ENCODE measurements at places on chromosomes 12 and 14.

GRCh38 chr14:69715725-69716477 is 51.0 kb upstream of the SRSF5 start:
- no peak for DNase-seq

- no peak for DNase-seq
Observed at GRCh38 chr14:102589761-102590290, 2.6 kb upstream of the RCOR1 start.

DNA sequence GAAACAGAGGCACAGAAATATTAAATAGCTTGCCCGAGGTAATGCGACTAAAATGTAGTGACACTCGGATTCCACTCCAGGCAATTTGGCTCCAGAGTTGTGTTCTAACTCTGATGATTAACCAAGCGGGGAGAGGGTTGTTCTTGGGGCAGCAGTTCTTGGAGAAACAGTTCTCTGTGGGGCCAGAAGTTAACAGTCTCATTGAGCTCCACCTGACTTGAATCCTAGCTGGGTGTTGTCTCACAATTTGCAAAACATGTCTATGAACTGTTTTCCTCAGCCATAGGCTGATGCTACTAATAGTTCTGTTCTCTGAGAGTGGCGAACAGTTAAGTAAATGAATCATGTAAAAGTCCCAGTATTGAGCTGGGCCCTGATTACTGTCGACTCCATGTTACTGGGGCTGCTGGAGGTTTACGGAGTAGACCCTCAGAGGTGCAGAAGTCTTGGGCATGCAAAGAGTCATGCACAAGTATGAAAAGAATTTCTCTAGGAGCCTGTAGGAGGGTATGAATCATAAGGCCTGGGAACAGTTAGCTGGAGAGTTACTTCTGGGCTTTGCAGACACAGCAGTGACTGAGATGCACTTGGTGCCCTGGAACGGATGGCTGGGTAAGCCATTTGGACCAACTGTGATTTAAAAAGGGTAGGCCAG is 15.4 kb upstream of the NIN start:
- DNase-seq: no peak

GRCh38 chr12:25670076-25671055 is 117.3 kb upstream of the LMNTD1 start:
- no peak for DNase-seq

DNA sequence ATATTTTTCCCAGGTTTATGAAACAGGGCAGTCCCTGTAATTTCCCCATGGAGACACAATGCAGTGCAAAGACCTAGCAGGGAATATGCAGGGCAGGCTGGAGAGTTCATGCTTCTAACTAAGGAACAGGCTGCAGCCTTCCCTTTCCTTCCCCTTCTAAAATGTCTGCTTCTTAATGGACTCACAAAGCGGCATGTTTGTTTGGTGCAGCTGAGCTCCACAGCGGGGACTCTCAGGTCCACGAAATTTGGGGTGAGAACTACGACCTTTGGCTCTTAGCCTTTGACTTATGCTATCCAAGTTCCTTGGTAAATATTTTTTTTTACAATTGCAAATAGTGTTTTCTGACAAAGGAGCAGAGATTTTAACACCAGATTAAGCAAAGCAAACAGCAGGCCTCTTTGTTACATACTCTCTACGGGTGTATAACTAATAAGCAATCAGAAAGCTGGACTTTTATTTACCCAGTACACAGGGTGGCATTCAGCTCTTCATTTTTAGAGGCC is 323.6 kb downstream of the ZFP36L1 start:
- no peak for DNase-seq

DNA sequence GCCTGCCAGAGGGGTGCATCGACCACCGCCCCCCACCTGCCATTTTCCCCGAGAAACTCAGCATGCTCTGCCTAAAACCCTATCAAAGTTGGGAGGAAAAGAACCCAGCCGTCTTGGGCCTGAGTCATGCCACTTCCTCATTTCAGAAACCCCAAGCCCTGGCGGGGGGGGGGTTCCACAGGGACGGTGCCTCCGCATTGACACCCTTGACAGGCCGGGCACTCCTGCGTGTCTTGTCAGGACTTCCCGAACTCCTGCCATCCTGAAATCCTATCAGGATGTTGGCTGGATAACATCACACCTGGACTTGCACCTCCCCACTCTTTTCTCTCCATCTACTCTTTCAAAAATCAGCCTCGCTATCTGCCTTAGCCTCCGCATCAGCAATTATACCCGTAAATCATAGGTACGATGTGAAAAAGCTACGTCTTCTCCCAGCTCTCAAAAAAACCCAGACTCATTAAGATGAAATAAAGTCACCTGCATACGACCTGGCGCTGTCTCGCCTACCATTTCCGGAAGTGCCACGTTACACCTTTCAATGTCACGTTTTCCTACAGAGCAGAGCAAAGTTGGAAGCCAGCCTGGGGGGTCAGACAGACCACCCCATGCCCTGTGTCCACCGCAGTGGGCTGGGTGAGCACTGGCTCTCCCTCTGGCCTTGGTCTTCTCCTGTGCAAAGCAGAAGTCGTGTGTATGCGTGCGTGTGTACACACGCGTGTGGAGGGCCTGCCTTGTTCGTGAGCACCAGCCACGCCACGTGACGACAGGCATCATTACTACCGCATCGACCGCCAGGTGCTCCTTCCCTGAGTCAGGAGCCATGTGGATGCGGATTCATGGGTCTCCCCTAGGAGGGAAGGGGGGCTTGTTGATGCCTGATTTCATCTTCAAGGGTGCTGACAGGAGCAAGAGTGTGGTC is 96.7 kb downstream of the RFLNA start:
- peak; percentile 56 for DNase-seq

DNA sequence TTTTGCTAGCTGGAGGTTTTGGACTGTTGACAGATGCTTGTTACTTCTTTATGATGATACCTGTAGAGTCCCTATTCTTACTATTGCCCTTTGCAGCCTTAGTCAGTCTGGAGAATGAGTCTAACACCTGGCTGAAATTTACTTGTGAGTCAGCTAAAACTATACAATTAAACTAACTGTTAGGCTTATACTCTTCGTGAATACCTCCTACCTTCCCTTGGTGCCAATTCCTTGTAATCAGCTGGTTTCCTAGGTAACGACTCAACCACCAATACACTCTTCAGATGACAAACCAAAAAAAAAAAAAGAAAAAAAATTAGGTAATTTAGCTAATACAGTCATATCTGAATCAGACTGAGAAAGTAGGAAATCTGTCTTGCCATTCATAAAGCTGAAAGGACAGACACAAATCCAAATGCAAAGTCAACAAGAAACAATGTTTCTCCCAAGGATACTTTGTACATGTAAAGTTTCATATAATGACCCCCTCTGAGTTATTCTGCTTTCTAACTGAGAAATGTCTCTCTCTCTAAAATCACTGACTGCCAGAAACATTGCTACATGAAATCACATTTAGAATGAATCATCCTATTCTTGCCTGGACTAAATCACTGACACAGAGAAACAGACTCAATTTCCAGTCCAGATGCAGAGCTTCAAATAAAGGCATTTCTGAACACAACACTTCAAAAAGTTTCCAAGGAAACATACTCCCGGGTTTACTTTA is 56.5 kb upstream of the CDKL1 start:
- peak; percentile 18 for DNase-seq

- DNase-seq: no peak
Observed at GRCh38 chr12:104602406-104602805, 145.7 kb downstream of the CHST11 start.

GRCh38 chr12:104975587-104976343 is 10.4 kb upstream of the NOPCHAP1 start:
- no peak for DNase-seq

DNA sequence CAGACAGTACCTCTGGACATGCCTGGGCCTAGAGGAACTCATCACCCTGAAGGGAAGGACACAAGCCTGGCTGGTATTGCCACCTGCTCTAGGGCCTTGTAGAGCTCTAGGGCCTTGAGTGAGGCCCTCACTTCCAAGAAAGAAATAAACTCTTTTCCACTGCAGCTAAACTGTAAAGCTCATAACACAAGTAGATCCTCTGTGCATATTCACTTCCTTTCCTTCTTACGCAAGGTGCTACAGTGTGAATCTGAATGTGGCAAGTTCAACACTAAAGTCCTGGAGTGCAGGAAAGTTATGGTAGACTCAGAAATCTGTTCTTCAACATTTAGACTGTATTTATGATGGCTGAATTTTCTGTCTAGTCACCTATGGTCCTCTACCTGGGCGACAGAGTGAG is 14.5 kb downstream of the RNASE3 start:
- no peak for DNase-seq

DNA sequence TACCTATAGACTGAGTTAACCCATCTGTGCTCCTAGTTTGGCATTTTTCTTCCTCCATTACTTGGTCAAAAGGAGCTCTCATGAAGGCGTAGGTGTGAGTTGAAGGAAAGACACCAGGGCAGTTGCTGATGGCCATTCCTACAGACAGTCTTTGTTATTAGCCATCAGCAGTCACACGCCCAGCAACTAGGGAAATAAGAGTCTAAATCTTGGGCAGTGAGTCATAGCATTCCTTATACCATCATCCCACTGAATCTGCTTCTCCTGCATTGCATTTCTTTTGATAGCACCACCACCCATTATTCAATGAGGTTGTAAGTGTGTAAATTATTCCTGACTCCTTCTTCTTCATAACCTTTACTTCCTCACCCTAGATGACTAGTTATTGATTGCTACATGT is 150.9 kb upstream of the IGF1 start:
- DNase-seq: no peak

GRCh38 chr12:62581288-62582064 is 114.8 kb downstream of the MON2 start:
- DNase-seq: peak; percentile 62

GRCh38 chr12:90250766-90251165 is 542.1 kb upstream of the ATP2B1 start:
- DNase-seq: no peak

DNA sequence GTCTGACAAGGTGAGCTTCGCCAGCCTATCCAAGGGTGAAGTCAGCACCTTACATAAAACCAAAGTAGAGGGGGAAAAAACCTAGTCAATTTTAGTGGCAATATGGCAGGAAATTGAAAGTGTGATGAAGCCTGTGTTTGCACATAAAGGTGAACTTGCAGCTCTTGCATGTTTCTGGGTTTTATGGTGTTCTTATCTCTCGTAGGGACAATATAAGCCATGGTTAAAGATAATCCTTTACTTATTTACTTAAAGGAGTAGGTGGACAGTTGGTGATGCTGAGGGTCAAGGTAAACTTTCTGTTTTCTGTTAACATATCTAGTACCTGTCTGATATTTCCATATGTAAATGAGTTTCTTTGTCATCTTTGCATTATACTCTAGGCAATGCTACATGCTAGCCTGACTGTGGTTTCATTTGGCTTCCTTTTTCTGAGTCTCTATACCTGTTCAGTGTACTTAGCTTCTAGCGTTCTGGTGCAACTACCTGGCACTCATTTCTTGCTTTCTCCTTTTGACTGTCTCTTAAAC is 32.8 kb downstream of the CCDC91 start:
- no peak for DNase-seq

- DNase-seq: no peak
Observed at GRCh38 chr14:64736271-64737169, 32.3 kb downstream of the PLEKHG3 start.

DNA sequence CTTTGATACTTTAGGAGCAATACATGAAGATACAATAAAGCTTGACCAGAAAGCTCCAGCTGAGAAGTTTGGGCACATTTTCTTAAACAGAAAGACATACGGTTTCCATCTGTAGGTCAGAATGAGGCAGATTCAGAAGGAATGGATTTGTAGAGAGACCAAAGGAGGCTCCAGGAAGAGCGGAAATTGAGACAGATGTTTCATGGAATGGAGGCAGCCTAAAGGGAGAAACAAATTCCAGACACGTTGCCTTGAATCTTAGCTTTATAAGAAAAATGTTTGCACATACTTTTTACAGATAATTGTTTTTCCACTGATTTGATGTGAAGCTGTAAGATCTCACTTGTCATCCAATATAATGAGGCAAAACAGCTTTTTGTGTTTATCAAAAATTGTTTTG is 24.8 kb downstream of the EPYC start:
- DNase-seq: no peak

GRCh38 chr12:131827961-131828534 is at the start of gene MMP17:
MMP17 (plus strand) TSS chr12:131828393; CDS start chr12:131828495, 102 bp downstream.
- DNase-seq: peak; percentile 28

- no peak for DNase-seq
Observed at GRCh38 chr12:22821985-22822384, 197.0 kb downstream of the ETNK1 start.

GRCh38 chr14:79111987-79112501 is 941.9 kb downstream of the NRXN3 start:
- DNase-seq: no peak

DNA sequence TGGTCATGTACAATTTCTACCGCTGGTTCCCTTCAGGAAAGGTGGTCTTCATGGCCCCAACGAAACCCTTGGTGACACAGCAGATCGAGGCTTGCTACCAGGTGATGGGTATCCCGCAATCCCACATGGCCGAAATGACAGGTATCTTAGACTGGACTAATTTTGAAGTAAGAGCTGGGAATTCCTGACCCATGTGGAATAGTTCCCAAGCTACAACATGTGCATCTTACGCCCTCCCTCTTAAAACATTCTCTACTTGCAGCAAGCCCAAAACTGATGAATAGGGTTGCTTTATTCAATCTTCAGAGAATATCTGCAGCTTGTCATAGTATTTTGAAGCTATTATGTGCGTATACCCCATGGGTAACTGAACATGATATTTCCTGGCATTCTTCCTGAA is 669 bp downstream of the FANCM start:
- peak; percentile 12 for DNase-seq

DNA sequence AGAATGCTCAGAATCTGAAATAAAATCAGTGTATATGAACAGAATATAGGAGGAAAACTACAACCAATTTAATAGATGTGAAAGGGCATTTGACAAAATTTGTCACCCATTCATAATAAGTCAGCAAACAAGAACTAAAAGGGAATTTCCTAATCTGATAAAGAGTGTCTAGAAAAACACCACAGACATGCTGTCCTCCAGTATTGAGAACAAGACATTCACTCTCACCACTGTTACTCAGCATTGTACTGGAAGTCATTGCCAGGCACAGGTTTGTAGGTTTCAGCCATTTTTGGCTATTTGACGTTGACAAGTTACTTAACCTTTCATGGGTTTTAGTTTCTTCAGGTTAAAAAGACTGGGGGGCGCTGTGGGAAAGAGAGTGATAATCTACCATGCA is 13.2 kb downstream of the EIF2S1 start:
- DNase-seq: no peak

- DNase-seq: peak; percentile 22
Observed at GRCh38 chr14:100440207-100440631, 117.1 kb downstream of the SLC25A47 start.

GRCh38 chr14:102830474-102831045 is 53.3 kb downstream of the TRAF3 start:
- DNase-seq: no peak

Measured in kidney capillary endothelial cell (primary cell).